ENCODE measurements at places on chromosomes 16 and 17.
A peak's percentile ranks its signal among the peaks of the same experiment; 100 is the strongest.

GRCh38 chr17:70242781-70243437 is 73.6 kb downstream of the KCNJ2 start:
- peak; percentile 12 for DNase-seq

DNA sequence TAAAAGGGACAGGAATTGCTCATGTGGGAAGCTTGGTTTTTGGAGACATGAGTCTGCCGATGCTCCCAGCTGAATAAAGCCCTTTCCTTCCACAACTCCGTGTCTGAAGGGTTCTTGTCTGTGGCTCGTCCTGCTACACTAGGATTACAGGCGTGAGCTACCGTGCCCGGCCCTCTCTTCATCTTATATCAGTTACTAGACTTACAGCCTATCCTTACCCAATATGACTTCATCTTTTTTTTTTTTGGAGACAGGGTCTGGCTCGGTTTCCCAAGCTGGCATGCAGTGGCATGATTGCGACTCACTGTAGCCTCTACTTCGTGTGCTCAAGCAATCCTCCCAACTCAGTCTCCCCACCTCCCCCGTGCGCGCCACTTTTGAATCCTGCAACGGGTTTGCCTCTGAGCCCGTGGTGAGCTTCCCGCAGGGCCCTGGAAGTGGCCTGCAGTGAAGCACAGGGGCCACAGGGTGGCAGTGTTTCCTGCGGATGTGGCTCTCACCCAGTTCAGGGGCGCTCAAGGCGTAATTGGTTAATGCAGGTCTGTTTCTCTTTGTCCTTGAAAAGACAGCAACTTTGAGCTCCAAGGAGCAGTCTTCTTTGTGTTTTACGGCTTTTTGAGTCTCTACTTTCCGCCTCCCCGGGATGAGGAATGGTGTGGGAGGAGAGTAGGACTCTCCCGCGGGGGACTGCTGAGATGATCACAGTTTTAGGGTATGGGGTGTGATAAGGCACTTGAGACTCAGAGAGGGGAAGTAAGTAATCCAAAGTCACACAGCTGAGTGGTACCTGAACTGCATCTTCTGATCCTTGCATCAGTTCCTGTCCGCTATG is 22.7 kb upstream of the GPRC5B start:
- peak; percentile 67 for DNase-seq

- no peak for DNase-seq
Observed at GRCh38 chr17:5861854-5862253, 208.3 kb upstream of the WSCD1 start.

DNA sequence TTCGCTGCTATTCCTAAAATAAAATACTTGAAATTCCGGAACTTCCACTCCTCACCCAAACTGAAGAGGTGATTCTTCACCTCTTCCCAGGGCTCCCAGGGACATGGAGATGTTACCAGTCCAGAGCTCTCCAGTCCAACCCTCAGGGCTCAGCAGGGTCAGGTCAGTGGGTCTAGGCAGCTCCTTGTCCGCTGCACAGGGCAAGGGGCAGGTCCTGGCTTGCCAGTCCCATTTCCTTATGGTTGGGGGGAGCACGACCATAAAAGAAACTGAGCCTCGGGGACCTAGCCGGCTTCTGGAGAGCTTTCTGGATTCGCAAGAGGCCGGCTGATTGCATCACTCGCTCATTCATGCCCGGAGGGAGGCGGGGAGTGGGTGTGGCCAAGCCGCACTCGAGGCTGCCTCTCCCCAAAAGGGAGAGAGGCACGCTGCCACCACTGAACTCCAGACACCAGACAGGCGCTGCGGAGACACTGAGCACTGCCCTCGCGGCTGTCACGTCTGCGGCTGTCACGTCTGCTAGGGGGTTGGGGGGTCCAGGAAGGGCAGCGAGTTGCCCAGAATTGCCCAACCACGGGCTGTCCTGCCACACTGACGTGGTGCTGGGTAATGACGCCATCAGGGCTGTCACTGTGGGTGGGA is 15.8 kb downstream of the SLC7A5 start:
- peak; percentile 96 for DNase-seq

DNA sequence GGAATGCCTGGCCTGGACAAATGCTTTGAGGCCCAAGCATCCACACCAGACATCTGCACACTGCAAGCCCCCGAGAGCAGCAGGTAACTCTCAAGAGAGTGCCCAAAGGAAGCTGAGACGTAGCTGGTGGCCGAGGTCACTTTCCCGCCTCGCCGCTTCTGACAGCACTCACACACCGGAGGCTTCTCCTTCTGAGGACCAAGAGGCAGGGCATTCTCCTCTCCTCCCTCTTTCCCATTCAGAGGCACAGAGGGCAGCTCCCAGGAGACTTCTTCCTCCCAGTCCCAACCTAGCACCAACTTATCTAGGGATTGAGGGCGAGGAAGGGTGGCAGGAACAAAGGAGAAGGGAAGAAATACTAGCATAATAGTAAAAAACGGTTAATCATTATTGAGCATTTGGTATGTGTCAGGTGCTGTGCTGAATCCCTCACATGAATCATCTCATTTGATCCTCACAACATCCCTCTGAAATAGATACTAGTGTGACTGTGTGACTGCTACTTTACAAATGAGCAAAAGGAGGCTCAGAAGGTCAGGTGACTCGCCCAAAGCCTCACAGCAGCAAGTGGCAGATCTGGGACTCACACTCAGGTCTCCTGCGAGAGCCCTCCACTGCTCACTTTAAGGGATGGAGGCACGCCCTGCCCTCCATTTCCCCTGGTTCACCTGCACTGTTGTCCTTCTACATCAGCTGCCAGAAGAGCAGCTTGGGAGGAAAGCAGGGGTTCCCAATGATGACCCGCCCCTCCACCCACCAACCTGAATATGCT is 41.8 kb downstream of the MYO18A start:
- peak; percentile 57 for DNase-seq

DNA sequence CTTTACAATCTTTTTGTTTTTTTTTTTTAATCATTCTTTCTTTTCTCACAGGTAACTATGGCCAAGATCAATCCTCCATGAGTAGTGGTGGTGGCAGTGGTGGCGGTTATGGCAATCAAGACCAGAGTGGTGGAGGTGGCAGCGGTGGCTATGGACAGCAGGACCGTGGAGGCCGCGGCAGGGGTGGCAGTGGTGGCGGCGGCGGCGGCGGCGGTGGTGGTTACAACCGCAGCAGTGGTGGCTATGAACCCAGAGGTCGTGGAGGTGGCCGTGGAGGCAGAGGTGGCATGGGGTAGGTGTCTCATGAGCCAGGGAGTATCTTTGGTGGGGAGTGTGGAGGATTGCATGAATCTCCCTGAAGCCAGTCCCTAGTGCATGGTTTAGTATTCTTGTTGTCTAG is 4.9 kb downstream of the FUS start:
- no peak for DNase-seq

DNA sequence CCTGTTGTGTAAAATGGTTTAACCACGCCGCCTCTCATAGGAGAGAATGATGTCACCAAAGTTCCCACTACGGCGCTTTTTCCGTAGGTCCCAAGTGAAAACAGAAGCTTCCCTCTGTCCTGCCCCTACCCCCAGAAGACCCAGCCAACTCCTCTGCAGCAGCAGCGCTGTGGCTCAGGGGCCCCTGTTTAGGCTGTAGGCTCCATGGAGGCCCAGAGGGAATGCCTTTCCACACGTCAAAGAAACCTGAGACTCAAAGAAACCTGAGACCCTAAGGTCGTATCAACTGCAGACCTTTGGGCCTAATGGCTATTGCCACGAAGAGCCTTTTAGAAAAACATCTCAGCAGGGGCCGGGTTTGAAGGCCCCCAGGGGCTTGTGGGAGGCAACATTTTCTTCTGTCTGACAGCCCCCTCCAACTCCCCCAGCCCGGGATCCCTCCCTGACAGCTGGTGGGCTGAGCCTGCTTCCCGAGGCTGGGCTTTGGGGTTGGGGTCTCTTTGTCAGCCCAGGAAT is 43.1 kb upstream of the MEAK7 start:
- no peak for DNase-seq

GRCh38 chr16:56558024-56558747 is 6.7 kb upstream of the MT4 start:
- DNase-seq = no peak

GRCh38 chr17:9890124-9890523 is 14.9 kb downstream of the RCVRN start:
- DNase-seq = peak; percentile 60

- no peak for DNase-seq
Observed at GRCh38 chr16:67733734-67734470, 14.8 kb upstream of the GFOD2 start.

GRCh38 chr17:13575922-13576419 is 25.8 kb downstream of the HS3ST3A1 start:
- no peak for DNase-seq

GRCh38 chr17:50076591-50077235 is 18.4 kb upstream of the PDK2 start:
- DNase-seq = no peak

DNA sequence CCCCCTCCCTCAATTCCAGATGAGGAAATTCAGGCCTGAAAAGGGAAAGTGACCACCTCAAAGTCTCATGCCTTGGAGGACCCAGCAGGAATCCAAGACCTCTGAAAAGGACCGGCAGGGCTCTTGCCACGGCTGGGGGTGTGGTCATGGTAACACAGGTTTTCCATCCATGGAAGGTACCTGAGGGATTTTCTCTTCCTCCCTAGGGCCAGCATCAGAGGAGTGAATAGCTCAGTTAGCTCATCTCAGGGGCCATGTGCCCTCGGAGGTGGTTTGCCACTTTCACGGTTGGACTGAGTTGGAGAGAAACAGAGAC is 1.3 kb downstream of the CIITA start:
- no peak for DNase-seq

- no peak for DNase-seq
Observed at GRCh38 chr17:81403671-81404534, 8.6 kb downstream of the BAHCC1 start.

- DNase-seq = no peak
Observed at GRCh38 chr16:61295311-61295710, 740.9 kb downstream of the CDH8 start.

GRCh38 chr16:633336-634050 is 2.6 kb downstream of the METTL26 start:
- no peak for DNase-seq

DNA sequence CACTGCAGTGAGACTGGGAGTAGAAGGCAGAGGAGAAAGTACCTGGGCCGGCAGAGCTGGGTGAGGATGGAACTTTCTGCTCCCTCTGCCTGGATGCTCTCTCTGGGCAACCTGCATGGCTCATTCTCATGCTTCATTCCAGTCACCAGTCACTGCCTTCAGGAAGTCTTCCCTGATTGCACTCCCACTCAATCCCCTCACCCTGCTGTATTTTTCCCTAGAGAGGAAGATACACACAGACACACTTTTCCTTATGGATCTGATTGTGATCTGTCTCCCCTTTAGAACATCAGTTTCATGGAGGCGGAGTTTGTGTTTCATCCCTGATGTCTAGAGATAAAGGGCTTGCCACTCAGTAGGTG is 44.9 kb downstream of the MEAK7 start:
- no peak for DNase-seq

DNA sequence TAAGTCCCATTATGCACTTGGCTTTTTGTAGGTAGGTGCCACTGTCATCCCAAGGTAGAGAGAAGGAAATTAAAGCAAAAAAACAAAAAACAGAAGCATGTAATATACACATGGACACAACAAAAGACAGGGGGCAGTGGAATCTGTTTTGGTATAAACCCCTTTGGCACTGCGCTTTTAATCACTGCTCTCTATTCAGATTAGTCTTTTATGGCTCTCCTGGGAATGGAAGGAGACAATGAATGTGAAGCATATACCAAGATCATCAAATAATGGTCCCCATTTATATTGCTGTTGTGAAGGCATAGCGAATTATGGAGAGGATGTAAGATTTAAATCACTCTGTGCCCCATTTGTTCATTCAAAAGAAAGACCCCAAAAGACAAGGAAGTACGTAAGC is 17.4 kb downstream of the CDH11 start:
- DNase-seq = no peak

DNA sequence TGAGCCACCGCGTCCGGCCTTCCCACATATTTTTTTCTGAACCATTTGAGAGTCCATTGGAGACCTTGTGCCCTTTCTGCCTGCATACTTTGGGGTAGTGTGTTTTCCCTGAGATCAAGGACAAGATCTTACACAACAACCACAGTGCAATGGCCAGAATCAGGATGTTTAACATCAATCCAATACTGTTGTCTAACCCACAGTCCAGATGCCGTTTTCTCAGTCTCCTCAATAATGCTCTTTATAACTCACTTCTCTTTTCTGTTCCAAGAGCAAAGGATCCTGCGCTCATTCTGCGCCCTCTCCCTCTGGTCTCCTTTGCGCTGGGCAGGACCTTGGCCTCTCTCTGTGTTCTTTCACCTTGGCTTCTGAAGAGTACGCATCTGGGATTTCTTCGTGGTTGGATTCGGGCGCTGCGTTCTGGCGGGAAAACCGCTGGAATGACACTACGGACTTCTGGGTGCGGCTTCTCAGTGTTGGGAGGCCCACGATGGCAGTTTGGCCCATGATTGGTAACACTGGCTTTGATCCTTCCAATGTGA is 16.6 kb downstream of the CBX4 start:
- DNase-seq = no peak

DNA sequence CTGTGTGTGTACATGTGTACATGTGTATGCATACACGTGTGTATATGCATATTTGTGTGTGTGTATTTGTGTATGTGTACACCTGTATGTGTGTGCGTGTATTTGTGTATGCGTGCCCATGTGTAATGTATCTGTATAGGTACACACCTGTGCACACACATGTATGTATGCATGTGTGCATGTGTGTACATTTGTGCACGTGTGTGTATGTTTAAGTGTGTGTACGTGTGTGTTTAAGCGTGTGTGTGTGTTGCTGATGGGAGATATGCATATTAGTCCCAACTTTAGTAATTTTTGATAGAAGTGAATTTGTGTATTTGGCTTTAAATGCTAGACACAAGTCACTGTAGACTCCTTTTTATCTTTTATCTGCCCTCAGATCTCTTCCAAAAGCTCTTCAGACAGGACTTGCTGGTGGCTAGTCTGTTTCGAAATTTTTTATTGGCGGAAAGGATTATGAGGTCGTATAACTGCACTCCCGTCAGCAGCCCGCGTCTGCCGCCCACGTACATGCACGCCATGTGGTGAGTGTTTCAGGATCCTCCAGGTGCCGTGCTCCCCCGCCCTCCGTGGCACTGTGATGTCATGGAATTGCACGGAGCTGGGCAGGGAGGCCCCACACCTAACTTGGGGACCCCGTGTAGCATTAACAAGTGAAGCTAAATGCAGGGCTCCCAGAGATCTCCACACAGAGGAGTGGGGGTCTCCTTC is 168.8 kb upstream of the CHMP6 start:
- no peak for DNase-seq

DNA sequence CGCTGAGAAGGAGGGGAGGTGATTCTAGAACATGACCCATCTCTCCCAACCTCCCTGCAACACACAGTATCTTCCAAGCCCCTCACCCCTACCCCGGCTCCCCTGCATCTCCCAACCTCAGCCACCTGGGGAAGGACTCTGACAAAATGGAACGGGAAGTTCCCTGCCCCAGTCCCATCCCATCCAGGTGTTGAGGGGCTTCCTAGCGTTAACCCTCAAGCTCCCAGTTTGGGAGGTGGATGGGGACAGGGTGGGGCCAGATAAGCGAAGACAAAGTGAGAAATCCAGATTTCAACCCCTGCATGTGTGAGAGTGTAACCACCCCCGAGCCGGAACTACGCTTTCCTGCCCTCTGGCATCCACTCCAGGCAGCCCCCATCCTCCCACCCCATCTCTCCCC is 1.8 kb downstream of the ZSCAN10 start:
- no peak for DNase-seq
